ENCODE measurements at places on chromosomes 11 and 22.

DNA sequence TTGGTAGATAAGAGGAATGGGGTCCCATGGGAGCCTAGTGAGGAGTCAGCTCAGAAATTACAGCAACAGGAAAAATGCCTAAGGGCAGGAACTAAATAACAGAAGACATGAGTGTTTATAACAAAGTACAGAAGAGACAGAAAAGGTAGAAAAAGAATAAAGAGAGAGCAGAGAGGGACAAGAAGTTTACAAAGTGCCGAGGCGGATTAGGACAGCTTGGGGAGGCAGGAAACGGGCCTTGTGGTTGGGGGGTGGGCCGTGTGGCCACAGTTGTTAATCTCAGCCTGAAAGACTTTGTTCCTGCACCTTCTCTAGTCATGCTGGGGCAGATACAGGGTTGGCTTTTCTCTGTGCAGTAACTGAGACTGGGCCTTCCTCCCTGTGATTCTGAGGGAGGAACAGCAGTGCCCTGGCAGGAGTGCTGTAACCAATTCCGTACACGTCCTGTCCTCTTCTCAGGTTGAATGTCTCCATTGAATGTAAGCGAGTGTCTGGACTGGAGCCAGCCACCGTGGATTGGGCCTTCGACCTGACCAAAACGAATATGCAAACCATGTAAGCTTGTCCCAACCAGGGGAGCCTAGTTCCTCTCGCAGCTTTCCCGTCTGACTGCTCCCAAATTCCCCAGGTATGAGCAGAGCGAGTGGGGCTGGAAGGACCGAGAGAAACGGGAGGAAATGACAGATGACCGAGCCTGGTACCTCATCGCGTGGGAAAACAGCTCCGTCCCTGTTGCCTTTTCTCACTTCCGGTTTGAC is 13.2 kb downstream of the NAA40 start:
- no peak for DNase-seq

DNA sequence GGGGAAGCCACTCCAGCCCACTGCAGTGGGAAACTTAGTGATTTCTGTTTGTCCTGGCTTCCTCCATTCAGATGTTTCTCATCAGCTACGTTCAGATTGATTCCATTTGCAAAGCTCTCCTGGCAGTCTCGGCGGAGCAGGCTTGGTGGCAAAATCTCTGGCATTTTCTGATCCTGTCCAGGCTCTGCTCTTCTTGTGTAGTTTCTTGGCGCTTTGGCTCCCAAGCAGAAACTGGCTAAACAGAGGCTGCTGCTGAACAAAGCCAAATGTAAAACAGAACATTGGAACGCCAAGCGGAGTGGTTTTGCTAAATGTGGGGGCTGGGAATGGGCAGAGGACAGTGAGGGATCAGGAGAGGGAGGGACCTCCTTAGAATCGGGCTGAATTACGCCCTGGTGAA is 36.7 kb downstream of the ADAMTS8 start:
- no peak for DNase-seq

DNA sequence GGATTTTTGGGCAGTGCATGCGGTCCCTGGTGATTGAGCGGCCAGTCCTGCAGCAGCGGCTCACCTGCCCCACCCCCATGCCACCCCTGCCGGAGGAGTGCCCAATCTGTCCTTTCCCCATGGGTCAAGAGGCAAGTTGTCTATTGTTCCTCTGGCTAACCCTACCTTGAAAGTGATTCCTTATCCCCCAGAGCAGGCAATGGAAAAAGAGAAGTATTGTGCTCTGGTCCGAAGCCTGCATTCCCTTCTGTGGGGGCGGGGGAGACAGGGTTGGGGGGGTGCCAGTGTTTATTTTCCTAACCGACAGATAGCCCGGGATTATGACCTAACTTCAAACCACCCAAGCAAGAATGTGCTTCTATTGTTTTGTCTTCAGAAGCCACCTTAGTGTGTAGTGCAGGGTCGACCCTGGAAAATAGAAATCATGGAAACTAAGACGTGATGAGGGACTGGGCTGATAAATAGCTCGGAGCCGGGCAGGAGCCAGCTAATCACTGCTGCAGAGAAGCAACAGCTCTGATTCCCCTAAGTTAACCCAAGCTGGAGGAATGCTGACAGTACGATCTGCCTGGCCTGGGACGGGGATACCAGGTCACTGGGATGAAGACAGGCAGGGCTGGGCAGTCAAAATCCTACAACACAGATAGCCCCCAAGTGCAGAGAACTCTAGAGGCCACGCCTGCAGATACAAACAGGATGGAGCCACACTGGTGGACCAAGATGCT is 38.7 kb upstream of the ATXN10 start:
- no peak for DNase-seq

- no peak for DNase-seq
These were observed 24.1 kb upstream of the POU2AF1 start for GRCh38 chr11:111403051-111403726.

GRCh38 chr22:26648011-26648497 is 9.3 kb upstream of the MIAT start:
- no peak for DNase-seq

DNA sequence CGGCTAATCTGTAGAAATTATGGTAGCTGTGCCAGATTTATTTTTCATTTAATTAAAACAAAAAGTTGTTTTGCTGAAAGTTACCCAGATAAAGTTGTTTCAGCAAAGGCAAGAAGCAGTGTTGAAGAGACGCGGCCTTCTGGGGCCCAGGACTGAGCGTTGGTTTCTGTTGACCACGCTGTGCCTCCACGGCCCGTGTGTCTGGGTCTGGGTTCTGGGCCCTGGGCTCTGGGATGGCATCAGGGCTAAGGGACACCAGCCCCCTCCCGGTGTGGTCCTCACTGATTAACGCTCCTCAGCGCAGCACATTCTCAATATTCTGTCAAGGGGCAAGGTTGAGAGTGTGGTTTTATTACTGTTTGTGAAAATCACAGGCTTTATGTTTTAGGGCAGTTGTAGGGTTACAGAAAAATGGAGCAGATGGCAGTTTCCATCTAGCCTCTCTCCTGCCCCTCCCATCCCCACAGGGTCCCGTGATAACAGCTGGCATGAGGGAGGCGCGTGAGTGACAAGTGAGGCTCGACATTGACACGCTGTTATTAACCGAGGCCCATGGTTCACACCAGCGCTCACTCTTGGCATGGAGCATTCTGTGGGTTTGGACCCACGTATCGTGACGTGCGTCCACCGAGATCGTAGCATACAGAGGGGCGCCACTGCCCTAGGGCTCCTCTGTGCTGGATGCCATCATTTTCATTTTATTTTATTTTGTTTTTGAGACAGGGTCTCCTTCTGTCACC is 1231.4 kb downstream of the BRD1 start:
- no peak for DNase-seq

DNA sequence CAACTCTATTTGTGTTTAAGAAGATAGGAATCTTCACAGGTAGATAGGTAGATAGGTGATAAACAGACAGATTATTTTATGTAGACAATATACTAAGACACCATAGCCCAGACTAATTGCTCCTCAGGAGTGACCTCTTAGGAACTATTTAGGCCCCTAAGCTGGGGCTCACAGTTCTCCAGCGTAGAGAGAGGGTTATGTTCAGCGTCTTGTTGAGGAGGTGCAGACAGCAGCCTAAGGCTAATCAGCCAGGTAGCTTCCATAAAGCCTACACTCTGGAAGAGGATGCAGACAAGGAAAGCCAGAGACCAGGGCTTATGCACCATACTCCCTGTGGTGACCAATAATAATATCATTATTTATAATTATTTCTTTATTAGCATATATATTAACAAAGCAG is 705.2 kb downstream of the LRRC4C start:
- DNase-seq: no peak

DNA sequence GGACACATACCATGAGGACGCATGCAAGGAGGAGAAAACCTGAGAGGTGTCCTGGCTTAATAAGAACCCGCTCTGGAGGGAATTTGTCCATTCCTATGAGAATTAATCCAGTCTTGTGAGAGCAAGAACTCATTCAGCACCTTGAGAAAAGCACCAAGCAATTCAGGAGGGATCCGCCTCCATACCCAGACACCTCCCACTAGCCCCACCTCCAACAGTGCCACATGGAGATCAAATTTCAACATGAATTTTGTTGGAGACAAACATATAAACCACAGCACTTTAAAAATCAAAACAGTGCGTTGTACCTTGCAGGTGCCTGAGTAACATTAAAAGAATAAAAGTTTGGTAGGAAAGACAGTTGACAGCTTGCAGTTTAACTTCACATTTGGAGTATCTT is 11.4 kb downstream of the UBE4A start:
- no peak for DNase-seq

DNA sequence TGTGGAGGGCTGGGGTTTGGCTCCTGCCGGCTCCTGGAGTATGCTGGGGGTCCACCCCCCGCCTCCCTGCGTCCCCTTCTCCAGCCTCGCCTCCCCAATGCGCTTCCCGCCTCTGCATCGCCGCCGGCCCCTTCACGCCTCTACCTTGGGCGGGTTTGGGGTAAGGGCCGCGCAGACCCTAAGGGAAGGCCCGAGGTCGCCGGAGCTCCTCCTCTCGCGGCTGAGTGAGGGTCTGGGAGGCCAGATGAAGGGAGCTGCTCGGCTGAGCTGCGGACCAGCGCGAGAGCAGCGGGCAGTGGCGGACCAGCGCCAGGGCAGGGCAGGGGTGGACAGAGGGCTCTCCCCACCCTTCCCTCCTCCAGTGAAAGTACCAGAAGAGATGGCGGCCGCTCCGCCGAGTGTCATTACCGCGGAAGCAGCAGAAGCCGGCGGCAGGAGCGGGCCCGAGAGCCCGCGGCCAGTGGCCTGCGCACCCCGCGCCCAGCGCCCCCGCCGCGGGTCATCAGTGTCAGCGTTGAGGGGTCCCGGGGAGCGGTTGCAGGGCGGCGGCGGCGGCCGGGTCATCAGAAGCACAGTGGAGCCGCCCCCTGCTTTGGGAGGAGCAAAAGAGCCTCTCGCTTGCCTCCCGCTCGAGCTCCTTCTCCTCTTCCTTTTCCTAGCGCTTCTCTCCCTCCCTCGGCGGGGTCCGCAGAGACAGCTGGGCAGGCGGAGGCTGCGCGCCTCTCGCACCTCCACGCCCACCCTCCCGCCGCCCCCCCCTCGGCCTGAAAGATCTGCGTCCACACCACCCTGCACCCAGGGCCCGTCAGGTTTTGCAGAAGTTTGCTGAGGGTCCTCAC is 255.6 kb upstream of the CADM1 start:
- DNase-seq: no peak

- DNase-seq: no peak
These were observed 121.6 kb downstream of the KIRREL3 start for GRCh38 chr11:126878913-126879482.

DNA sequence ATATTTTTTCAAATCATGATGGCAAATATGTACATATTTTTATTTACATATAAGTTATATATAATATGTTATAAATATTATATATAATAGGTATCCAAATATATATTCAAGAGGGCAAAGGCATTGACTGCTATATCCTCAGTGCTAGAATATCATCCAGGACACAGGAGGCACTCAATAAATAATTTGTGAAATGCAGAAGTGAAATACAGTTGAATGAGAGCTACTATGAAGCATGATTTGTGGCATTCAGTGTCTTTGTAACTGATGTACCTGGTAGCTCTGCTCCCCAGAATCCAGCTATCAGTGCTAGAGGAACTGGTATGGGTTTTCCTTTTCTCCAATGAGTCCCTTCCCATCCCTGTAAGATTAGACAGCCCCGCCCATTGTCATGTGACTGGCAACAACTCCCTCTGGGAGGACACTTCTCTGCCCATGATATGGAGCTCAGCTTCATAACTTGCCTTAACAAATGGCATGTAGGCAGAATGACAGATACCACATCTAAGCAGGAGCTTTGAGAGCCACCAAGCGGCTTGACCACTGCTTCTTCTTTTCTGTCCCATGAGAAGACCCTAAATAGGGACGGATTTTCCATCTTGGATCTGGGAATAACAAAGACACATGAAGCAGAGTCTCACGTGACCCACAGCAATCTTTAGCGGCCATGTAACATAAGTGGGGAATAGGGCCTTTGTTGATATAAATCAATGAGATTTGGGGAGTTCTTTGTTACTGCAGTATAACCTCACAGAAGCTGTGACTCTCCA is 10.2 kb upstream of the CD82 start:
- DNase-seq: no peak

- no peak for DNase-seq
These were observed 56.0 kb downstream of the DCUN1D5 start for GRCh38 chr11:103035791-103036434.

GRCh38 chr22:25494774-25495173 is 69.7 kb upstream of the GRK3 start:
- DNase-seq: no peak

- DNase-seq: no peak
These were observed 54.3 kb downstream of the CYTH4 start for GRCh38 chr22:37336579-37336978.

DNA sequence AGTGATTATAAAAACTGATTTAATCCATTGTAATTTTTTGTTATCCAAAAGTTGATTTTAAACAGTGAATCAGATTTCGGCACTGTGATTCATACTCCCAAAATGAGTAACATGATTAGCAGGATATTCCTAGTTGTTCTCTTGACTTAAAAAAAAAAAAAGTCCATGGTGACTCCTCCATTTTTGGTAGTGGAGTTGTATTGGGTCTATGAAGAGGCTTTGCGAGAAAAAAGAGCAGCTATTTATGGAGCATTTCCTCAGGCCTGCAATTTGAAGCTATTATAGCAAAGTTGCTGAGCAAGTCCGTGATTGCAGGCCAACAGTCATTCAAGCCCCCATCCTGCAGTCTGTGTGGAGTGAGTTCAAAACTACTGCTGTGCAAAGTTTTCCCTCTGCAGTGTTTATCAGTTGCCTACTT is 28.8 kb downstream of the YAP1 start:
- DNase-seq: no peak

DNA sequence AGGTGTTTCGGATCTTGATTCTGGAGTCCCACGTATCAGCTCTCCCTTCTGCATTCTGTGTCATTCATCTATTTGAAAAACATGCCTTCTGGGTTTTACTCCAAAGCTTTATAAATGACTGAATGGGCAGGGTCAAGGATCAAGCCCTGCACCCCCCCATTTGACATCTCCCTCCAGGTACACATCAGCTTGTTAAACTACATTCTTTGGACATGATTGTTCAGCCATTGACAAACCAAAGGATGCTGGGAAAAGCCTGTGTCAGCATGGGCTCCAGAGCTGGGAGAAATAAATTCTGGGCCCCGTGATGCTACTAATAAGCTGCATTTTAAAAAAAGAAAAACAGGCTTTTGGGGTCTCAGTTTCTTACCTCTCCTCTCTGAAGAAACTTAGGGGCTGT is 103.7 kb downstream of the DSCAML1 start:
- no peak for DNase-seq

DNA sequence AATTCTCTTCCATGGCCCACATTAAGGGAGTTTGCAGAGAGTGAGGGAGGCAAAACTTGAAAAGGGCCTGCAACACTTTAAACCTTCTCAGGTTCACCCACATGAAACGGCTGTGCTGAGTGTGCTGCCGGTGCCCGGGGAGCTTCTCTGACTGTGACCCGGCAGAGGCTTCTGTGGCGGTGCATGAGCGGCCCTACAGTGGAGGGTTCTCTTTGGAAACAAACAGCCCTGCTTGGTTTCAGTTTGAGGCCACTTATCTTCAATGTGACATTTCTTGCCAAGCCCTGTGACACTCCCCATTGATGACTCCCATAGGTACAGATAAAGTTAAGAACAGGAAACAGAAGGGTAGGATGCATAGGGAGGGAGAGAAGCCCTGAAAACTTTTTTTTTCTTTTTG is 31.8 kb downstream of the FAM118A start:
- no peak for DNase-seq

Measured in esophagus squamous epithelium (tissue), 5 donors.